ENCODE measurements at places on chromosomes 6 and 20. TPM values are rescaled to one million over a fixed set of nuclear protein-coding genes. Genes with fewer than 3 reads are reported as not detected.
A peak's percentile ranks its signal among the peaks of the same experiment; 100 is the strongest.

DNA sequence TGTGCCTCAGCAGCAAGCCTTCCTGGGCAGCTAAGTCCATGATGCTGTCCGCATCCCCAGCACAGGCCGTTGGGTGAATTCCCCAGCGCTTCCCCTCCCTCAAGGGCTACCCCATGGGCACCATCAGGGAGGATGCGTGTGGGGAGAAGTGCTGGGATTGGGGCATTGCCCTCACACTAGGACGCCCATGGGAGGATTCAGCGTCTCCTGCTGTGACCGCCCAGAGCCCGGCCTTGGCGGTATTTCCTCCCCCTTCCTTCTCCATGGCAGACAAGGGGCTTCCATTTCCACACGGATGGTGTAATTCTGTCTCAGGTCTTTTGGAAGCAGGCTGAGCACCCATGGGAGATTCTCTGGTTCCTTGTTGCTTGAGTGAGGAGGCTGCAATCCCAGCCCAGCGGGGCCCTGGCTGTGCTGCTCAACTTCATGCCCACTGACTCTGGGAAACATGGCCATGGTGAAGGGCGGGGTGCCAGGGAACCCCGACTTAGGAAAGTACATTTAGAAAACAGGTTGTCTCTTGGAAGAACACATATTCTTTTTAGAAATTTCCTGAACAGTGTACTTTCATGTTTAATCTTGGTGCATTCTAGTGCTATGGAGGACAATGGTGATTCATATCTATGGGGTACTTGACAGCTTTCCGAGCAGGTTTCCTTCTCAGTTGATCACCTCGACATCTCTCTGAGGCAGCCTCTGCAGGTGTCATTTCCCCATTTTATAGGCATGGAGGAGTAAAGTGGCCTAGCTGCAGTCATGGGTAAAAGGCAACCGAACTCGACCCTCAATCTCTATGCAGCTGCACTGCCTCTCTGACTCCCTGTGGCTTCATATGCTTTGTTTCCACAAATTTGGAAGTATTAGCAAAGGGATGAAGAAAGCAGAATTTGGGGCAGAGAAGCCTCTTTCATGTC lies 178.2 kb upstream of the CST7 start:
- no peak for DNase-seq

GRCh38 chr20:34473262-34473883 lies 42.8 kb upstream of the DYNLRB1 start:
- peak; percentile 12 for DNase-seq

- no peak for DNase-seq
Observed at GRCh38 chr6:114407426-114408035, 64.7 kb upstream of the HS3ST5 start.

GRCh38 chr6:167757249-167757648 lies 69.5 kb upstream of the AFDN start:
- DNase-seq: no peak

- DNase-seq: no peak
Observed at GRCh38 chr6:161465403-161465802, 191.5 kb upstream of the AGPAT4 start.

- DNase-seq: no peak
Observed at GRCh38 chr6:37479266-37479854, 20.3 kb downstream of the CCDC167 start.

DNA sequence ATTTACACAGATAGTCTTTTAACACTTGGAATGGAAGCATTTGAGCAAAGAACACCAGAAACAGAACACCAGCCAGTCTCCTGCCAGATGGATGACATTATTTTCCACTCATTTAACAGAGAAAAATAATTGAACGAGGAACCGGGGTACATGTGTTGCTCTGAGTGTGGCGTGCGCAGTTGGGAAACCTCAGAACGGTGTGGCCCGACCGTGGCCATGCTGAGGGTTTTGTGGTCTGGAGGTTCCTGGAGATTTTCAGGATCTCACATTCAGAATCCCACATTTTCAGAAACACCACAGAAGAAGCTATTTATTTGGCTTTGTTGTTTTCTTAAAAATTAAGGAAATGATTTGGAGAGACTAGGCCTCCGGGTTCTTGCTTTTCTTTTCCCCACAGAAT lies 126.9 kb upstream of the QKI start:
- no peak for DNase-seq

GRCh38 chr20:57060407-57061050 lies 205.9 kb downstream of the BMP7 start:
- no peak for DNase-seq

PPIL4 gene
- 59.0 TPM for total RNA-seq

Data from renal cortical epithelial cell (primary cell).